ENCODE measurements at places on chromosomes 3 and 15.

- no peak overlapping the region for H3K27ac ChIP-seq
- peaks cover 3% of the 10 kb centered on the region for H3K27me3 ChIP-seq
- no peak overlapping the region for H3K4me3 ChIP-seq
- DNase-seq, result no peak
Observed at GRCh38 chr15:94621736-94622135, 390.4 kb downstream of the MCTP2 start.

DNA sequence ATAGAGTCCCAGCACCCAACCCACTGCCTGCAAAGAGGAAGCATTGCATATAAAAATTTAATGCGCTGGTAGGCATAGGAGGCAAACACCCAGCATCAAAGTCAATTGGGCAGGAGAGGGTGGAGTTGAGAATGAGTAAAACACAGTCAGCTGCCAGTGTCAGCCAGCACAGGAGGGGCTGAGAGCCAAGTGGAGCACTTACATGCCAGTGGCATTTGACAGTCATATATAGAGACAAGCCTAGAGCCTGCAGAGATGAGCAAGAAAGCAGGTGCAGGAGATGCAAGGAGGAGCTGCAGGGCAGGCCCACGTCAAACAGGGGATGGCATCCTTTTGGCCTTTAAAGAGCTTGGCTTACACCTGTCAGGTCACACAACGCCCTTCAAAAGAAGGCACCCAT is 27.6 kb upstream of the ZFAND6 start:
- no peaks in the 10 kb centered on the region for H3K36me3 ChIP-seq
- H3K27ac ChIP-seq, result no peak overlapping the region
- H3K4me3 ChIP-seq, result no peak overlapping the region
- H3K4me1 ChIP-seq, result peaks cover 34% of the 10 kb centered on the region

- H3K4me1 ChIP-seq, result peaks cover 50% of the 10 kb centered on the region
- H3K27me3 ChIP-seq, result peaks cover 14% of the 10 kb centered on the region
- no peak overlapping the region for H3K4me3 ChIP-seq
- peak overlapping the region; percentile 77 for H3K27ac ChIP-seq
Observed at GRCh38 chr15:90095521-90095959, 6.7 kb downstream of the IDH2 start.

GRCh38 chr15:74209560-74209958 is 7.0 kb upstream of the STRA6 start:
- peaks cover 5% of the 10 kb centered on the region for H3K27me3 ChIP-seq
- peaks cover 6% of the 10 kb centered on the region for H3K36me3 ChIP-seq
- H3K4me3 ChIP-seq, result peak overlapping the region; percentile 72
- no peak for DNase-seq
- peak overlapping the region; percentile 96 for H3K27ac ChIP-seq

GRCh38 chr3:112531358-112531781 is 30.4 kb downstream of the ATG3 start:
- peaks cover 24% of the 10 kb centered on the region for H3K36me3 ChIP-seq
- DNase-seq, result no peak
- no peak overlapping the region for H3K4me3 ChIP-seq
- no peaks in the 10 kb centered on the region for H3K27me3 ChIP-seq
- no peaks in the 10 kb centered on the region for H3K4me1 ChIP-seq

- H3K27ac ChIP-seq, result peak within 1 kb of the TSS; percentile 96
- H3K36me3 ChIP-seq, result peaks cover 8% of the 10 kb centered on the region
- H3K4me3 ChIP-seq, result peak within 1 kb of the TSS; percentile 85
- no peaks in the 10 kb centered on the region for H3K27me3 ChIP-seq
- peaks cover 53% of the 10 kb centered on the region for H3K4me1 ChIP-seq
- peak; percentile 96 for DNase-seq
Observed at GRCh38 chr15:39782441-39783138, at the start of gene FSIP1. FSIP1 (minus strand) TSS chr15:39782841; CDS start chr15:39776524, 6,317 bp downstream.

DNA sequence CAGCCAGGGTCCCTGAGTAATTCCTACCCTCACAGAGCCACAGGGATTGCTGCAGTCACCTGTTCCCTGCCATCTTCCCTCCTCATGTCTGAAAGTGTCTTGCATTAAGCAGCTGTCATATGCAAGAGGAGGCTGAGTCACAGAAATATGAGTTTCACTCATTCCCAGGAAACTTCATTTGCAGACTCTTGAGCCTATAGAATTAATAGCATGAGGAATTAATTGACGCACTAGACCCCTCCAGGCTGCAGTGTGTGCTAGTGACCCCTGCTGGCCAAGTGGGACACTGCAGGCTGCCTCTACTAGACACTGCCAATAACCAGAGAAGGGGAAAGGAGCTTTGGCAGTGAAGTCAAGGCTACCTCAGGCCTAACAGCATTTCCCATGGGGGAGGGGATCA is 50.6 kb upstream of the SLC6A1 start:
- peaks cover 22% of the 10 kb centered on the region for H3K27me3 ChIP-seq
- DNase-seq, result peak; percentile 51

DNA sequence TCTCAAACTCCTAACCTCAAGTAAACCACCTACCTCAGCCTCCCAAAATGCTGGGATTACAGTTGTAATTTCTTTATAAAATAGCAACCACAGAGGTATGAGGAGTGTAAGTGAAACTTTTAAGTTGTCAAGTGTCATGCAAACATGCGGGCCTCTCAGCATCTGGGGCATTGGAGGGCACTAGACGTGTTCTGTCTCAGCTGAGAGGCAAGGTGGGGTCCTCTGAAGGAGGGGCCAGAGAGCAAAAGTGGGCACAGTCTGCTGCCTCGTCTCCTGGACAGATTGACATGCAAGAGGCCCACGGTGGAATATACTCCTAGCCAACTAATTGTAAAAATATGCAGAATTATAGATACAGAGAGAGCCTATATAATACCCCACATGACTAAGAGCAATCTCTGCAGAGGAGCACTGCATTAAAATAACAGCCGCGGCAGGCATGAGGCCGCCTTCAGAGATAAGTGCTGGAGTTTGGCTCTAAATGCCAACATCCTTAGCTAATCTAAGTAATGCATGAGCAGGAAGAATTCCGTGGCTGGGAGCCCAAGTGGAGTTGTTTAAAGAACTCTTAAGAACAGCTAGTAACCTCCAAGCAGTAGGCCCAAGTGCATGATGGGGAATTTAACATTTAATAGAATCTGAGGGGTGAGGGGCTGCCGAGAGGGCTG is 87.8 kb upstream of the RNU6-1 start:
- no peaks in the 10 kb centered on the region for H3K36me3 ChIP-seq
- no peak for DNase-seq
- H3K27ac ChIP-seq, result no peak overlapping the region
- H3K4me1 ChIP-seq, result peaks cover 31% of the 10 kb centered on the region
- no peak overlapping the region for H3K4me3 ChIP-seq

DNA sequence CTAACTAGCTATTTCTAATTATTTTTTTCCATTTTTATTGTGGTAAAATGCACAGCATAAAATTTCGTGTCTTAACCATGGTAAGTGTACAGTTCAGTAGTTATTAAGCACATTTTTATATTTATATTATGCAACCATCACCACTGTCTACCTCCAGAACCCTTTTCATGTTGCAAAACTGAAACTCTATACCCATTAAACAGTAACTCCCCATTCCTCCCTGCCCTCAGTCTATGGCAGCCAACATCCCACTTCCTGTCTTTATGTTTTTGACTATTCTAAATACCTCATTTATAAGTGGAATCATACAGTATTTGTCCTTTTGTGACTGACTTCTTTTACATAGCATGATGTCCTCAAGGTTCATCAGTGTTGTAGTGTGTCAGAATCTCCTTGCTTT is 25.5 kb downstream of the SLC35A5 start:
- DNase-seq, result no peak
- no peaks in the 10 kb centered on the region for H3K4me1 ChIP-seq
- peaks cover 54% of the 10 kb centered on the region for H3K36me3 ChIP-seq
- H3K4me3 ChIP-seq, result no peak overlapping the region

DNA sequence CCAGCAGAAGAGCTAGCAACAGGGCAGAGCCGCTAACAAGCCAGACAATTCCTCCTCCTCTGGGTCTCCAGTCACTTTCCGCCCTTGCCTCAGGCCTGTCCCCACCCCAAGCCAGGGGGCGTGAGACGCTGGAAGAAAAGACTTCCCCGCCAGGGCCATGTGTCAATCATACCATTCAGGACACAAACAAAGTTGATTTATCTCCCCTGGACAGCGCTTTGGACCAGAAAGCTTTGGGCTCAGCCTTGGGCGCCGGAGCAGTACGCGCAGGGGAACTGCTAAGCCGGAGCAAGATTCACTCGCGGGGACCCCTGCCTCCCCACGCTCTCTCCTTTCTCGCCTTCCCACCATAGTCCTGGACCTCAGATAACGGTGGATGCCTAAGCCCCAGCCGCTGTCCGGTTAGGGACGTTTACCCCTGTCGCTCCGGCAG is 479 bp downstream of the LRRC2 start:
- peak; percentile 33 for DNase-seq
- no peak overlapping the region for H3K27ac ChIP-seq
- H3K27me3 ChIP-seq, result peaks cover 30% of the 10 kb centered on the region
- H3K4me3 ChIP-seq, result peak overlapping the region; percentile 80

DNA sequence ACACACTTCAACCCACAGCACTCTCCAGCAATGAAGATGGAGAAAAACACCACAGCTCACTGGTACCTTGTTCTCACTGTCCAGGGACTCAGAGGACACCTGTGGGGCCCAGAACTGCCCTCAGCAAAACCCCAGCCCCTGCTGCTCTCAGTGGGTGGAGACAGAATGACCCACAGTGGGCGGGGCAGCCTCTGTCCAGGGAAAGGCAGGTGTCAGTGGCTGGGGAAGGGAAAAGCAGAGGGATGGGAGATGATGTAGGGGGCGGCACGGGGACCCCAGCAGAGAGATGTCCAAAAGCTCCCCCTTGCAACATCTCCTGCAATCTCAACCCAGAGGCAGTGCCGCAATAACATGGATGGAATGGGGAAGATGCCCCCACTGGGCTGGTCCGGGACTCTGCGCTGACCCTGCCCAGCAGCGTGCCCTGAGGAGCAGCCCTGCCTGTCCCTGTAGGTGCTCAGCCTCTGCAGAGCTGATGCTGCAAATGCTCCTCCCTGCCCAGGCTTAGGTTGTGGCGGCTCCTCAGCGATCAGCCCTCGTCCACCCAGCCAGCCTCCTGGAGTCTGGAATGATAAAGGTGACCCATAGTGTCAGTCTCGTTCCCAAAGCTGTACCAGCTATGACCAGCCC is 193.9 kb downstream of the XXYLT1 start:
- H3K4me3 ChIP-seq, result no peak overlapping the region
- H3K4me1 ChIP-seq, result peaks cover 71% of the 10 kb centered on the region

DNA sequence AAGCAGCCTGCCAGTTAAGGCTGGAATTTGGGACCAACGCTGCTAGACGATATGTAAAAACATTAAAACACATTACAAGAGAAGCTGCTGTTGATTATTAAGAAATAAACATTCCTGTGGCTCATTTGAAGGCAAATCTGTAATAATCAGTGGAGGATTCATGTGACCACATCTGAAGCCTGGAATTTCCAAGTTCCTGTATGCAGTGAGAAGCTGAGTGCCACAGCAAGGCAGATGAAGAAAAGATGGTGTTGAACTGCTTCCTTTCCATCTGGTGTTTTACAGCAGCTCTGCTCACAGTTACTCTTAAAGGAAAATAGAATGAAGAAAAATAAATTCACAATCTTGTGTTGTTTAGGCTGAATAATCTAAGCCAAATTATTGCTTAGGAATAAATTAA is 139.3 kb upstream of the ROBO2 start:
- H3K4me1 ChIP-seq, result peaks cover 4% of the 10 kb centered on the region
- no peaks in the 10 kb centered on the region for H3K36me3 ChIP-seq
- DNase-seq, result no peak
- no peaks in the 10 kb centered on the region for H3K27me3 ChIP-seq
- no peak overlapping the region for H3K4me3 ChIP-seq

DNA sequence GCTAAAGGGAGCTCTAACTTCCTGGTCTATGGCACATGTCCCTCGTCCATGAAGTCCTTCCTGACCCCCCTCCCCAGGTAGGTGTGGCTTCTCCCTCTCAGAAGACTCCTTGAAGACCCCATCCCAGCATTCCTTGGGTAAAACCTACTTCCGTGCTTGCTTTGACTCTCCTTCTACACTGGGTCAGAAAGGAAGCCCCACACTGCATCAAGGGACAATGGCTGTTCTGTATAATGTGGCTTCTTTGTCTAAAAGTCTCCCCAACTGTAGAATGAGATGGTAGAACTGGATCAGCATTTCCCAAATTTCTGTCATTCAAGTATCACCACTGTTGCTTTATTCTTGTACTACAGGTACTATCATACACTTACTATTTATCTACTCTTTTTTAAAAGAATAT is 3.9 kb upstream of the DNAJA4 start:
- H3K27me3 ChIP-seq, result peaks cover 18% of the 10 kb centered on the region
- H3K4me1 ChIP-seq, result peaks cover 10% of the 10 kb centered on the region
- no peak for DNase-seq
- H3K4me3 ChIP-seq, result no peak overlapping the region
- H3K27ac ChIP-seq, result no peak overlapping the region
- no peaks in the 10 kb centered on the region for H3K36me3 ChIP-seq

DNA sequence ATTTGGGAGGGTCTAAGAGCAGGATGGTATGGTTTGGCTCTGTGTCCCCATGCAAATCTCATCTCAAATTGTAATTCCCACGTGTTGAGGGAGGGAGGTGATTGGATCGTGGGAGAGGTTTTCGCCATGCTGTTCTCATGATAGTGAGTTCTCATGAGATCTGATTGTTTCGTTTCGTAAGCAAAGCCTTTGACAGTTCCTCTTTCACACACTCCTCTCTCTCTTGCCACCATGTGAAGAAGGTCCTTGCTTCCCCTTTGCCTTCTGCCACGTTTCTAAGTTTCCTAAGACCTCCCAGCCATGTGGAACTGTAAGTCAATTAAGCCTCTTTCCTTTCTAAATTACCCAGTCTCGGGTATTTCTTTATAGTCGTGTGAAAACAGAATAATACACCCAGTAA is 553.7 kb downstream of the TAFA4 start:
- no peak overlapping the region for H3K4me3 ChIP-seq
- DNase-seq, result no peak
- H3K4me1 ChIP-seq, result no peaks in the 10 kb centered on the region
- H3K27me3 ChIP-seq, result no peaks in the 10 kb centered on the region
- peak overlapping the region; percentile 60 for H3K27ac ChIP-seq
- H3K36me3 ChIP-seq, result peaks cover 14% of the 10 kb centered on the region

DNA sequence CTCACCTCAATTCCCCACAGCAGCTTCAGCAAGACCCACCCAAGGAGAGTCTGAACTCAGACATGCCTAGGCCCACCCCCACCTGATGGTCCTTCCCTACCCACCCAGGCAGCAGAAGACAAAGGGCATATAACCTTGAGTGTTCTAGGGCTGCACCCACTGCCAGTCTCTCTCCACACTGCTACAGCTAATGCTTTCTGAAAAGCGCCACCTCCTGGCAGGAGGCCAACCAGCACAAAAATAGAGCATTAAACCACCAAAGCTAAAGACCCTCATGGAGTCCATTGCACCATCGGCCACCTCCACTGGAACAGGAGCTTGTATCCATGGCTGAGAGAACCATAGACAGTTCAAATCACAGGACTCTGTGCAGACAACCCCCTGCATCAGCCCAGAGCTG is 11.3 kb upstream of the RPL39L start:
- no peaks in the 10 kb centered on the region for H3K4me1 ChIP-seq
- H3K27me3 ChIP-seq, result no peaks in the 10 kb centered on the region
- no peak overlapping the region for H3K4me3 ChIP-seq
- peaks cover 5% of the 10 kb centered on the region for H3K36me3 ChIP-seq

All from nephron progenitor cell (in vitro differentiated cells).